ENCODE measurements at places on chromosomes 4 and X.

- DNase-seq = no peak
Observed at GRCh38 chr4:81833576-81833975, 361.9 kb upstream of the RASGEF1B start.

DNA sequence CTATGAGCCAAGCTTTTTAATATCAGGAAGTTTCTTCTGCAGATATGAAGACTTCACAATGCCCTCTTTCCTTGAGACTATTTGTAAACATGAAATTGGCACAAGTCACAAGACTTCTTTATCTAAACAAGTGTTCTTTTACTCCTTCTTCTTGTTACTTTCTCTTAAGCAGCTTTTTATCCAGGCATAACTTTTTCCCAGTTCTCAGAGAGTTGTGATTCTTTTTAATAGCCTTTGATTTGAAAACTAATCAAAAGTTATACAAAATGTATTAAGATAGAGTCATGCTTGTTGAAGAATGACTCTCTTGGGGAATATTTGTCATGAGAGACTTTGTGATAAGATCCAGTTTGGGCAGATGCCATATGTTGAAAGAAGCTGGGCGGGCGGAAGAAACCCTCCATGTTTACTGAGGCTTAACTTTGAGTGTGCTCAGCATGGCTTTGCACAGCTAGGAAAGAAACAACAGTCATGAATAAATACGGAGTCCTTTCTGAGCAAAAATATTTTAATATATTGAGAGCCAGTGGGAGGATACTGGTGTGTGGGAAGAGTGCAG, 39.3 kb downstream of the SYTL5 start:
- DNase-seq = no peak

DNA sequence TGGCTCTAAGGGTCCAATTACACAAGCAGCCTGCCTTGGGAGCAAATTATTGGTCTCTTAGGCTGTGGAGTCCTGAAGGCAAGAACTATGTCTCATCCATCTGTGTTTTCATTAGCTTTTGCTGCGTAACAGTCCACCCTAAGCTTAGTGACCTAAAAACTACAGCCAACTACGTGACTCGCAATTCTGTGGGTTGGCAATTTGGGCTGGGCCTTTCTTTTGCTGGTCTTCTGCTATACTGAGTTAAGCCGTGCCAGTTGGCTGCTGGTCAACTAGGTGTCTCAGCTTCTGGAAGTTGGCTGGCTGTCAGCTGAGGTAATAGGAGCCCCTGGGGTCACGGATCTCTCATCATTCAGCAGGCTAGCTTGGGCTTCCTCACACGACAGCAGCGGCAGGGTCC, 205.6 kb upstream of the S100G start:
- DNase-seq = no peak

GRCh38 chrX:115642311-115642710, 81.3 kb downstream of the PLS3 start:
- no peak for DNase-seq

- no peak for DNase-seq
Observed at GRCh38 chr4:181323061-181323460, 920.1 kb upstream of the TENM3 start.

GRCh38 chr4:82790060-82790660, 8.4 kb downstream of the SCD5 start:
- no peak for DNase-seq

GRCh38 chr4:17695341-17695740, 80.9 kb downstream of the MED28 start:
- no peak for DNase-seq
